ENCODE measurements at places on chromosomes 16 and 17.
A peak's percentile ranks its signal among the peaks of the same experiment; 100 is the strongest.

DNA sequence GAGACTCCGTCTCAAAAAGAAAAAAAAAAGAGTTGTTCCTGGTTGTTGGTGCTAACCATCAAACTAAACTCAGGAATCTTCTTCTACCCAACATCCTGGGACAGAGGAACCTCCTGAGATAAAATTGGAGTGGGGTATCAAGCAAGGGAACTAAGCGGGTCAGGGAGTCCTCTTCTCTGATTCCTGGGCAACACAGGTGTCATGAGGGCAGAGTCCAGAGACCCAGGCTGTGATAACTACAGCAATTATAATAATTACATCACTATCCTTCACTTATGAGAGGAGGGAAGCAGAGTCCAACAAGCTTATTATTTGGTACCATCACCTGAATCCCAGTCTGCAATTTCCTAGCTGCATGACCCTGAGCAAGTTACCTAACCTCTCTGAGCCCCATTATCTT lies 8.1 kb downstream of the C17orf50 start:
- DNase-seq = no peak

GRCh38 chr17:20998571-20999043 lies 44.2 kb downstream of the USP22 start:
- DNase-seq = no peak

GRCh38 chr17:57819285-57819684 lies 30.6 kb downstream of the MRPS23 start:
- no peak for DNase-seq

- DNase-seq = no peak
Measured at GRCh38 chr17:65786479-65786878, 225.0 kb upstream of the AXIN2 start.

- DNase-seq = no peak
Measured at GRCh38 chr17:79706931-79707850, 23.6 kb upstream of the ENPP7 start.

DNA sequence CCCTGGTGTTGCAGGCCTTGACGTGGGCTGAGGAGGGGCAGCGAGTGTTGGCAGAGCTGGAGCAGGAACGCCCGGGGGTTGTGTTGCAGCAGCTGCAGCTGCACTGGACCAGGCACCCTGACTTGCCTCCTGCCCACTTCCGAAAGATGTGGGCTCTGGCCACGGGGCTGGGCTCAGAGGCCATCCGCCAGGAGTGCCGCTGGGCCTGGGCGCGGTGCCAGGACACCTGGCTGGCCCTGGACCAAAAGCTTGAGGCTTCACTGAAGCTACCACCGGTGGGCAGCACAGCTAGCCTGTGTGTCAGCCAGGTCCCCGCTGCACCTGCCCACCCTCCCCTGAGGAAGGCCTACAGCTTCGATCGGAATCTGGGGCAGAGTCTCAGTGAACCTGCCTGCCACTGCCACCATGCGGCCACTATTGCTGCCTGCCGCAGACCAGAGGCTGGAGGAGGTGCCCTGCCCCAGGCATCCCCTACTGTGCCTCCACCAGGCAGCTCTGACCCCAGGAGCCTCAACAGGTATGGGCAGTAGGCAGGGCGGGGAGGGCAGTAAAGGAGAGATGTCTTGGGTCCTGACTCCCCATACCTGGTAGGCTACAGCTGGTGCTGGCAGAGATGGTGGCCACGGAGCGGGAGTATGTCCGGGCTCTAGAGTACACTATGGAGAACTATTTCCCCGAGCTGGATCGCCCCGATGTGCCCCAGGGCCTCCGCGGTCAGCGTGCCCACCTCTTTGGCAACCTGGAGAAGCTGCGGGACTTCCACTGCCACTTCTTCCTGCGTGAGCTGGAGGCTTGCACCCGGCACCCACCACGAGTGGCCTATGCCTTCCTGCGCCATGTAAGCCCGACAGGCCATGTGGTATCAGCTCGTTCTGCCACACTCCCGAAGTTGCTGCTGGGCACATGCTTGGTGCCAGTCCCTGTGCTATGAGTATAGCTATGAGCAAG lies 5.6 kb downstream of the PLEKHG4 start:
- no peak for DNase-seq

DNA sequence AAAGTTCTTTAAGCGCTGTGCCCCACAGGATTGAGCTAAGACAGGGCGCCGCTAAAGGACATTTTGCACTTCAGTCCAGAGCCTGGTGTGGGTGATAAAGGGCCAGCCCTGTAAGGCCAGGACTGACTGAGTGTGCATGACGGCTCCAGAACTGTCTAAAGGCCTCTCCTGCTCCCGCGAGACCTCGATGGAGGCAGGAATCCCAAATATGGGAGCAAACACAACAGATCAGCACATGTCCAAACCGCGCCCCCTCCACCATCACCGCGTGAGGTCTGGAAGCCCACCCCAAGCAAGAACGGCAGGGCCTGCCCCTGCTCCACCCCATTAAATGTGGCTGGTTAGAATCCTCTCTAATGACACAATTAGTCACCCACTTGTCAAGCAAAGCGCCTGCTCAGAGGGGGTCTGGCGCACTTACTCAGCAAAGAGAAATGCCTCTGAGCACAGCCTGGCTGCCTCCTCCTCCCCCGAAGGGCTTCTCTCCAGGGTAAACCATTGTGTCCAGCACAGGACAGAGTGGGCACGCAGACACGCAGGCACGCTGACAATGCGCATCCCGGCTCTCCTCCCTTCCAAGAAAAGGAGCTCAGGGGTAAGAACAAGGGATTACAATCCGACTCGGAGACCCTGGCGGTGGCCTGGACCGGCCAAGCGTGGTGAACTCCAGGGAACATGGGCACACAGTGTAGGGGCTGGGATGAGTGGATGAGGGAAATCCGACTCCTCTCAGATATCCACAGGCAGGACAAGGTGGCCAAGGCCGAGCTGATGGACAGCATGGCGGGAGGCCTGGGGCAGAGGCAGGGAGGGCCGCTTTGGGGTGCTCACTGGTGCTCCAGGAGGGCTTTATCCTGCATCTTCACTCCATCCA lies 1.5 kb downstream of the MXRA7 start:
- no peak for DNase-seq

DNA sequence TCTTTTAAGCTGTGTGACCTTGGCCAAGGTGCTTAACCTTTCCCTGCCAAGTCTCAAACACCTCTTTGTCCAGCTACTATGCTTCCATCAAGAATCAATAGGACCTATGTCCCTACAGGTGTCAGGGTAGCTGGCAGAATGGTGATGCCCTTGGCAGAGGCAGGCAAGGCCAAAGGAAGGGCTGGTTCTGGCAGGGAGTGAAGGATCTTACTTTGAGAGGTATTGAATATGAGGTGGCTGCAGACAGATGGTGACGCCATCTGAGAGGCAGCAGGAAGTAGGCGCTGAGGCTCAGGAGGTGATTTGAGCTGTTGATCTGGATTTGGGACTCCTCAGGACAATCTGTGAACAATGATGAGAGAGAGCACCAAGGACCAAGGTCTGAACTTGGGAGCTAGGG lies 12.5 kb downstream of the ABCC3 start:
- DNase-seq = no peak

GRCh38 chr17:68972119-68972704 lies 17.0 kb upstream of the ABCA8 start:
- no peak for DNase-seq

DNA sequence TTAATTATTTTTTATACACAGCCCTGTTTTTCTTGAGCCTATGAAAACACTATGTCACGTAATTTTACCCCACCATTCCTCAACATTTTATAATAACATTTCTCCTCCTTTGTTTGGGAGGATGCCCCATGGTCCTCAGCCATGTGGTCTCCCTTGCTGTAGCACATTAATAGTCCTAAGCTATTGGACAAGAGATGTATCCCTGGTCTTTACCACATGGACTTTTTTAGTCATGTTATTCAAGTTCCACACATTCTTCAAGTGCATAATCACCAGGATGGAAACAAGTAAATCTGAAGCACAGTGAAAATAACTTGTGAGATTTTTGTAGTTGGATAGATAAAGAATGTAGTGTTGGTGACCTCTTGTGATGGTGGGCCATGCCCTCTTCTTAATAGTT lies 2.0 kb upstream of the KRTAP2-3 start:
- no peak for DNase-seq

DNA sequence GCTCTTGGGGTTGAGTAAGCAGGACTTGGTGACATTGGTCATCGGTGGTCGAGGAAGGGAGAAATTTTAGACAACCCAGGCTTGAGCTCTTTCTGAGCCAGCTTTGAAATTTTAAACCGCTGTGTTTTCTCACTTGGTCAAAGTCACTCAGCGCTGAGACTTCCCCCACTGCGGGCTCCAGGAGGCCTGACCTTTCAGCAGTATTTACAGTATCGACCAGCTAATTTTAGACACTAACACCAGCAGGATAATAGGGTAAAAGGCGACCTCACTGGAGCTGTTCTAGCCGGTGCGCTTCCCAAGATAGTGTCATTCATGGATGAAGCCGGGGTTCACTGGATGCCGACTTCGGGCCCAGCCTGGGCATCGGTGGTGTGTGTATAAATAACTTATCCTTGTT lies 29.7 kb upstream of the WSCD1 start:
- no peak for DNase-seq

GRCh38 chr17:49913226-49914095 lies 55.5 kb upstream of the DLX4 start:
- DNase-seq = no peak

GRCh38 chr17:66706851-66707450 lies 128.0 kb upstream of the CACNG5 start:
- DNase-seq = no peak

- peak; percentile 35 for DNase-seq
Measured at GRCh38 chr17:81519284-81520020, 6.9 kb upstream of the ACTG1 start.

DNA sequence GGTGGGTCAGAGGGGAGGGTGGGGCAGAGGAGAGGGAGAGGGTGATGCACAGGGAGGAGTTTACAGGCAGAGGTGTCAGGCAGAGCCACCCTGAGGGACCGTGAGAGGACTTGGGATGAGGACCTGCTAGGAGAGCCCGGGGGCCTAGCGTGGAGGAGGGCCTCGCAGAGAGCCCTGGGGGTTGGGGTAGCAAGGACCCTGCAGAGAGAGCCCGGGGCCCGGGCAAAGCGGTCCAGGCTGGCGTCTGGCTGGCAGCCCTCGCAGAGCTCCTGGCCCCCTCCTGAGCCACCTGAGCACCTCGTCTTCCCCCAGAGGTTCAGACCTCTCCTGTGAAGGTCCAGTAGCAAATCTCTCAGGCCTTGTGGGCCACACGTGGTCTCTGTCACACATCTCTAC lies 42.0 kb upstream of the ZNF469 start:
- no peak for DNase-seq

DNA sequence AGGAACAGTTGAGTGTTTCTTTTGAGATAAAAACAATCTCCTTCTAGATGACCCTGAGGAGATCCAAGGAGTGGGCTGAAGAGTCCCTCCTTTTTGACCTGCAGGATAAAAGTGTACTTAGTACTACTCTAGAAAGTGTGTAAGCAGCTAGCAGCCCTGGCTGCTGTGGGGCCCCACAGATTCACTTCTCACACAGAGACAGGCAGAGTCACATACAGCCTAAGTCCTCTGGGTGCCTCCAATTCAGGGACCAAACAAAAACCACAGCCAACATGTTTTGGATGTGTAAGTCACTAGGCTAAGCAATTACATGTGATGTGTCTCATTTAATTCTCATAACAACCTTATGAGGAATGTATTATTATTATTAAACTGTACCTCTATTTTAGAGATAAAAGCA lies 97.1 kb downstream of the TMEM100 start:
- DNase-seq = no peak
